ENCODE measurements at places on chromosomes 3 and 15. TPM values are rescaled to one million over a fixed set of nuclear protein-coding genes. Genes with fewer than 3 reads are reported as not detected.

DNA sequence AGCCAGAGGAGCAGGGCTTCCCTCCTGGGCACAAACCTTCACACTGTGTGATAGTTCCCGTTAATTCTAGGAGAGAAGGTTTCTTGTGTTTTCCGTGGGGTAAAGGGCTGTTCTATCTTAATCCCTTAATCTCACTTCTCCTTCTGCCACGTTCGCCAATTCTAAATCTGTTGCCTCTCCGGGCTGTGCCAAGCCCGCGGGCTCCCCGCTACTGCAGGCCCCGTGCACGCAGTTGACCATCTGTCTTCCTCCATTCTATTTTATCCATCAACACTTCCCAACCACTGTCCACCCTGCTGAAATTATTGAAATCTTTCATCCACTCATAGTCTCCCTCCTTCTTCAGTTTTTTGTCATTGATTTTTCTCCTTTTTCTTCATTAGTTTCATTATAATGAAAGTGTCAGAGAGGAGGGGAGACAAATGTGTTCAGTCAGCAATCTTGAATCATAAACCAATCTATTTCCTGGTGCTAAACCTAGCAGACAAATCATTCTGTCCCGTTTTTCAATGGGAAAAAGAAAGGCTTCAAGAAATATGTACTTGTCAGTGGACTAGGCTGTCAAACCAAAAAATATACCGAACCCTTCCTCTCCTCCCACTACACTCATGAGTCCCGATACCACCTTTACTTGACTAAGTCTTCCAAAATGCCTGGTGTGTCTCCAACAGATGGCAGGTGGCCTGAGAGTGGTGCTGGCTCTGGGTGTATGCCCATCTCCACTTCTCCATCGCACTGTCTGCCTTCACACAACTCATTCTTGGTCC lies 39.6 kb downstream of the SLCO2A1 start:
- H3K27ac ChIP-seq, result no peak overlapping the region
- DNase-seq, result no peak
- no peaks in the 10 kb centered on the region for H3K4me1 ChIP-seq
- no peaks in the 10 kb centered on the region for H3K36me3 ChIP-seq

DNA sequence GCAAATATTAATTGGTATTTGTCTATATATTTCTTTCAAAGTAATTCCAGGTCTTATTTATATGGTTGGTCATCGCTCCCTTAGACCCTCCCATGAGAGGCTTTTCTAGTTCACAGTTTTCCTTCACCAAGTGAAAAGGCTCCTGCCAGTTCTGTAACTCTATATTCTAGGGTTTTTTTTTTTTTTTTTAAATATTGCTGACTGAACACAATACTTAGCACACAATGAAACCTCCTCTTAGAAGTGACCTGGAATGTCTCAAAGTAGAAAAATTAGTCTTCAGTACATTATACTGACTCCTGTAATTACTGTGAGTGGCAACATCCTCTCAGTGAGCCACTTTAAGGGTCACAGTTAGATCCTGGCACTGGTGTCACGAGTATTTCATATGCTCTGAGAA lies 48.6 kb upstream of the CDAN1 start:
- H3K27me3 ChIP-seq, result no peaks in the 10 kb centered on the region
- peaks cover 3% of the 10 kb centered on the region for H3K36me3 ChIP-seq
- H3K4me1 ChIP-seq, result no peaks in the 10 kb centered on the region
- no peak overlapping the region for H3K27ac ChIP-seq
- H3K4me3 ChIP-seq, result no peak overlapping the region

- no peak for DNase-seq
- no peak overlapping the region for H3K27ac ChIP-seq
These were observed 1.9 kb downstream of the ADPGK start for GRCh38 chr15:72781631-72782030.

GRCh38 chr3:48863122-48863521 lies 15.4 kb upstream of the PRKAR2A start:
- peaks cover 19% of the 10 kb centered on the region for H3K4me1 ChIP-seq
- DNase-seq, result no peak
- H3K4me3 ChIP-seq, result no peak overlapping the region
- peaks cover 16% of the 10 kb centered on the region for H3K36me3 ChIP-seq

GRCh38 chr3:3447641-3448040 lies 268.1 kb upstream of the CRBN start:
- no peak overlapping the region for H3K4me3 ChIP-seq
- no peaks in the 10 kb centered on the region for H3K36me3 ChIP-seq
- H3K4me1 ChIP-seq, result no peaks in the 10 kb centered on the region
- H3K27me3 ChIP-seq, result no peaks in the 10 kb centered on the region
- no peak for DNase-seq

GRCh38 chr3:74605437-74605836 lies 9.0 kb downstream of the CNTN3 start:
- H3K4me1 ChIP-seq, result no peaks in the 10 kb centered on the region
- DNase-seq, result no peak
- H3K36me3 ChIP-seq, result no peaks in the 10 kb centered on the region
- H3K4me3 ChIP-seq, result no peak overlapping the region
- H3K27me3 ChIP-seq, result no peaks in the 10 kb centered on the region
- H3K27ac ChIP-seq, result no peak overlapping the region

Gene PRRT3
- 0.92 TPM for total RNA-seq

- H3K4me3 ChIP-seq, result no peak overlapping the region
- peak; percentile 1 for DNase-seq
- no peak overlapping the region for H3K27ac ChIP-seq
- H3K36me3 ChIP-seq, result no peaks in the 10 kb centered on the region
- H3K27me3 ChIP-seq, result no peaks in the 10 kb centered on the region
These were observed 23.9 kb downstream of the PLXNB1 start for GRCh38 chr3:48405971-48406370.

GRCh38 chr3:109098079-109098644 lies 19.8 kb downstream of the MORC1 start:
- no peak overlapping the region for H3K27ac ChIP-seq
- H3K27me3 ChIP-seq, result no peaks in the 10 kb centered on the region
- no peak for DNase-seq
- H3K4me3 ChIP-seq, result no peak overlapping the region

DNA sequence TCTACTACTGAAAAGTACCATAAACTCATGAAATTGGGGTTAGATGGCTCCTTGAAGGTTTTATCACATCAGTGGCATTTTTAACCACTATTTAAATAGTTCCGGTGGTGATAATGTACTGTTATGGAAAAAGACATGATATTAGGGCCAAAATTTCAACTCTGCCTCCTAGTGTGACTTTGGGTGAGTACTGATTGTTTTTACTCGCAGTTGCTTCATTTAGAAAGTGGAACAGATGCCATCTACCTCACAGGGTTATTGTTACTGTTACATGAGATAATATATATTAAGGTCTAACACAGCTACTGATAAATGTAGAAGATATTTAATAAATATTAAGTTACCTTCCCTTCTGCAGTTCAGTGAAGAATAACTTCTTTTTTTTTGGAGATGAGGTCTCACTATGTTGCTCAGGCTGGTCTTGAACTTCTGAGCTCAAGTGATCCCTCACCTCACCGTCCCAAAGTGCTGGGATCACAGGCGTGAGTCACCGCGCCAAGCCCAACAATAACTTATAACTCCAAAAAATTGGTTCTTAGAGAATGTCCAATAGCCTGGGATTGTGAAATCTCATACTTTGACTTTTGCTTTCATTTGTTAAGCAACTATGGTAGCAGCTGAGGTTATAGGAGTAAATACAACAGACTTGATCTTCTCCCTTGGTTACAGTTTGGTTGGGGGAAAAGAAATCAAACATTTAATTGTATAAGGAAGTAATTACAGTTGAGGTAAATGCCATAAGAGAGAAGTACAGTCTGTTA lies 48.3 kb downstream of the MEF2A start:
- DNase-seq, result no peak
- H3K4me1 ChIP-seq, result peaks cover 88% of the 10 kb centered on the region
- peak overlapping the region; percentile 35 for H3K27ac ChIP-seq
- no peaks in the 10 kb centered on the region for H3K27me3 ChIP-seq
- no peak overlapping the region for H3K4me3 ChIP-seq
- no peaks in the 10 kb centered on the region for H3K36me3 ChIP-seq

Gene TMEM207
- not detected for total RNA-seq

Gene CNTN3
- 0.49 TPM for total RNA-seq

Gene GOLGA6L7
- not detected for total RNA-seq

- H3K36me3 ChIP-seq, result no peaks in the 10 kb centered on the region
- H3K27me3 ChIP-seq, result no peaks in the 10 kb centered on the region
- H3K4me3 ChIP-seq, result no peak overlapping the region
- DNase-seq, result no peak
These were observed 140.4 kb downstream of the RORA start for GRCh38 chr15:61088675-61089074.

DNA sequence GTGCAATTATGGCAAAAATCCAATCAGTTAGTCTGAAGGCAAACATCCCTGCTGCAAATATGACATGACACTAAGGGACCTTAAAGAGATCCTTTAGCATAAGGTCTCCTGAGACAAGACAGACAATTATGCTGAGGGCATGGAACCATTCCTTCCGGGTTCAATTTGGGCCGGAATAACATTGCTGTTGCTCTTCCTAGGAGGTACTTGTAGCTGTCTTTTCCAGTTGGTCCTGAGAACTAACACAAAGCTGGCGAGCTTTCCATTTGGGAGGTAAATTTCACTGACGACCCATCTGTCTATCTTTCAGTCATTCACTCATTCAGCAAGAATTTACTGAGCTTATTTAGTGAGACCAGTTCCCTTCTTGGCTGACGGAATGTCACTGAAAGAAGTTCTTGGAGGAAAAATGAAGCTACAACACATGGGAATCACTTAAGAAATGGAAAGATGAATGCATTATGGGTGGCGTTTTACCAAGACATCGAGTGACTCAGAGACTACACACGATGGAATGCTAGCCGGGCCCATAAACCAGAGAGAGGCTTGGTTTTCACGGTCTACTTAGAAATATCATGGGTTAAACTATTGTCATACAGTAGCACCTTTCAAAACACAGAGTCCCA lies 215.5 kb downstream of the PDZRN3 start:
- DNase-seq, result no peak
- H3K36me3 ChIP-seq, result no peaks in the 10 kb centered on the region
- no peak overlapping the region for H3K4me3 ChIP-seq
- no peak overlapping the region for H3K27ac ChIP-seq

- no peaks in the 10 kb centered on the region for H3K4me1 ChIP-seq
- H3K4me3 ChIP-seq, result no peak overlapping the region
- H3K27ac ChIP-seq, result no peak overlapping the region
- H3K36me3 ChIP-seq, result no peaks in the 10 kb centered on the region
- H3K27me3 ChIP-seq, result no peaks in the 10 kb centered on the region
These were observed 348.6 kb downstream of the ZBBX start for GRCh38 chr3:167031364-167032049.

GRCh38 chr3:127442506-127442905 lies 148.0 kb downstream of the TPRA1 start:
- DNase-seq, result no peak
- H3K27me3 ChIP-seq, result no peaks in the 10 kb centered on the region
- H3K36me3 ChIP-seq, result no peaks in the 10 kb centered on the region
- no peak overlapping the region for H3K27ac ChIP-seq

DNA sequence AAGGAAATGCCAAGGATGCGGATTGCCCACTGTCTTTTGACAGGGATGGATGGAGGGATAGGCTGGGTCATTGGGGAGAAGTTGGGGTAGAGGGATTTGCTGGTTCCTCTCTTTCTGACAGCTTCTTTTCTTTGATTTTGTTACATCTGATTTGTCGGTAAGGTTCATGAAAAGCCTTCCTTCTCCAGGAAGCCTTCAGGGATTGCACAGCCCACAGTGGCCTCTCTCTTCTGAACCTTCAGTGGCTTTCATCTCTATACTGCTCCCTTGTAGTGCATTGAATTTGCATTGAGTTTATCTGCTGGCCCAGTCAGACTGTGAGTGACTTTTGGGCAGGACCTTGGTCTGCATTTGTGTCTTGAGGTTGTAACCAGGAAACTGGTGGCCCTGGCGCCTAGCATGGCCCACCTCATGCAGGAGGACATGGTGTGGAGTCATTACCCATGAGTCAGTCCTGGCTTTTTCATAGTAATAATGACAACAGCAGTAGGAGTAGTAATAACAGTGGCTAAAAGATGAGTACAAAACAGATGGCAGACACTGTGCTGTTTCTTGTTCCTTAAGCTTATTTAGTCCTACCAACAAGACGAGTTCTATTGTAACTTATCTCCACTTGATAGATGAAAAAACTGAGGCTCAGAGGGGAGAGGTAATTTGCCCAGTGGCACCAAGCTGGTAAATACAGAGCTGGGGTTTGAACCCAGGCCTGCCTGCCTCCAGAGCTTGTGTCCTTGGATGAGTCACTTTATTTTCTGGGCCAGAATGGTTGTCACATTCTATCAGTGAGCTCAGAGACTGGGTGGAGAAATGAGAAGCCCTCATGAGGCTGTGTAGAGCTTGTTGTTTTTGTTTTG lies 28.4 kb downstream of the SMAD6 start:
- no peaks in the 10 kb centered on the region for H3K36me3 ChIP-seq
- H3K27me3 ChIP-seq, result no peaks in the 10 kb centered on the region
- DNase-seq, result no peak
- no peak overlapping the region for H3K4me3 ChIP-seq
- no peak overlapping the region for H3K27ac ChIP-seq

Gene DPPA2
- total RNA-seq, result not detected

Gene SLC15A2
- 0.82 TPM for total RNA-seq

Gene SLC27A2
- 0.69 TPM for total RNA-seq

DNA sequence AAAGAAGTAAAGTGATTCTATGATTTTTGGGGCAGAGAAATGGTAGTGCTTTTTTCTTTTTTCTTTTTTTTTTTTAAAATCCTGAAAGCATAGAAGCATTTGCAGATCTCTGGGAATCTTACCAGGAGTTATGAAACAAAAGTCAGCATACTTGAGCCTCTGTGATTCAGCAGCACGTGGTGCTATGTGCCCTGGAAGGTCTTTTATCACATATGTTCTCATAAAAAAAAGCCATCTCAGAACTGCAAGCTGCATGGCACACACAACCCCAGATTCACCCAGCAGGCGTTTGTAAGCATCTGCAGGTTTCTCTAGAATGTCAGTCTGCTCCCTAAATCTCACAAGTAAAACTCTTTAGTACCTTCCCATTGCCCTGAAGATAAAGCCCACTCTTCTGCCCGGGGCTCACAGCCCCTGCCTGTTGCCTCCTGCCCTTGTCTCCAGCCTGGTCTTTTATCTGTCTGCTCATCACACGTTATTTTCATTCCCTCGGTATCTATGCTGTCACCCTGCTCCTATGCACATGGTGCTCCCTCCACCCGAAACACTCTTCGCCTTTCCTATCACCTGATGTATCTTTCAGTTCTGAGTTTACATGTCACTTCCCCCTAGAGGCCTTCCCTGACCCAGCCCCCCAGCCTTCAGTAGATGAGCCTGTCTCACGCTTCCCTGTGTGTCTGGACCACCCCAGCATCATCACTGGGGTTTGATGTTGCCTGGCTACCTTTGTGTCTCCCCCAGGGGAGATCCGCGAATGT lies 72.4 kb downstream of the CHDH start:
- DNase-seq, result no peak
- H3K4me3 ChIP-seq, result no peak overlapping the region
- H3K36me3 ChIP-seq, result no peaks in the 10 kb centered on the region
- no peaks in the 10 kb centered on the region for H3K4me1 ChIP-seq

- no peaks in the 10 kb centered on the region for H3K36me3 ChIP-seq
- H3K27ac ChIP-seq, result no peak overlapping the region
- H3K4me3 ChIP-seq, result no peak overlapping the region
- DNase-seq, result no peak
- H3K4me1 ChIP-seq, result no peaks in the 10 kb centered on the region
These were observed 51.7 kb downstream of the WDR49 start for GRCh38 chr3:167602041-167602440.

Gene MKRN2OS
- 0.95 TPM for total RNA-seq

GRCh38 chr3:127982155-127982554 lies 67.1 kb downstream of the KBTBD12 start:
- H3K36me3 ChIP-seq, result no peaks in the 10 kb centered on the region
- no peak overlapping the region for H3K27ac ChIP-seq
- peaks cover 3% of the 10 kb centered on the region for H3K4me1 ChIP-seq
- no peak overlapping the region for H3K4me3 ChIP-seq

Data from gastrocnemius medialis (tissue), 4 donors.